Activated CD8-positive, alpha-beta T cell treated with anti-CD3 and anti-CD28 coated beads, Interleukin-2, amount 10 ng/mL, durations not matched to agents 7 days and 5 days (primary cell): ENCODE measurements at places on chromosomes 6 and 20. TPM values are rescaled to one million over a fixed set of nuclear protein-coding genes. Genes with fewer than 3 reads are reported as not detected.
A peak's percentile ranks its signal among the peaks of the same experiment; 100 is the strongest.

- no peaks in the 10 kb centered on the region for H3K27me3 ChIP-seq
- H3K4me1 ChIP-seq, result peaks cover 15% of the 10 kb centered on the region
- no peaks in the 10 kb centered on the region for H3K36me3 ChIP-seq
- DNase-seq, result no peak
- H3K27ac ChIP-seq, result no peak overlapping the region
These were observed 118.6 kb upstream of the ASF1A start for GRCh38 chr6:118775381-118775780.

SLC32A1 gene
- total RNA-seq, result not detected

IMPG1 gene
- total RNA-seq, result not detected

TAB2 gene
- total RNA-seq, result 113 TPM

PPP1R16B gene
- 65.1 TPM for total RNA-seq

DNA sequence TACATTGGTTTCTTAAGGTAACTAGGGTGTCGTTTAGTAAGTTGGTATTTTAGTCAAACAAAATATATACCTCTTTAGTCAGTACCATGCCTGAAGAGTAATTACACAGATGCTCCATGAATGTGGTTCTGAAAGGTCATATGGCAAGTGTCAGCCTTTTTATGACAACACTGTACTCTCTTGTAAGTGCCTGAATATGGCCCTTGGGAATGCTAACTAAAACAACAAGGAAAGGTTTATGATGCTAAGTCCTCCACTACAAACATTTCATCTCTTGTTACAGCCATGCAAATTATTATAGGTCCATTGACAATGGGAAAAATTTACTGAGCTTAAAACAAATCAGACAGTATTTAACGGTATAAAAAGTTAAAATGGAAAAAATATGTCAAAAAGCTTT lies 39.0 kb upstream of the SUPT3H start:
- no peaks in the 10 kb centered on the region for H3K36me3 ChIP-seq
- DNase-seq, result no peak
- H3K27me3 ChIP-seq, result peaks cover 22% of the 10 kb centered on the region
- H3K4me1 ChIP-seq, result peaks cover 25% of the 10 kb centered on the region

DNA sequence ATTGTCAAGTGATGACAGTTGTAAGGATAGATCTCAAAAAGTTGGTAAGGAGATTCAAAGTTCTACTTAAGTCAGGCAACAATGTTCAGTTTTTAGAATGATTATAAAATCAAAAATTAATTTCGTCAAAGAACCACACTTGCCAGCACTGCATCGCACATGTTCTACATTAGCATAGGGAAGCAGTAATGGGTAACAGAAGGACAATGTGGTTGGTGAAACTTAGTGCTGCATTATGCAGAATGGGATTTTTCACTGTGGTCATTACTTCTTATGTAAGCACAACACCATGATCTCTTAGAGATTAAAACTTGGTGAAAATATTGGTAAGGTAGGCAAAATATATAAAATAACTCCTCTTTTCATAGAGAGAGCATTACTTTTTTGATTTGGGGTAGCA lies 173.7 kb upstream of the THEMIS start:
- no peak overlapping the region for H3K27ac ChIP-seq
- H3K36me3 ChIP-seq, result peaks cover 8% of the 10 kb centered on the region
- no peaks in the 10 kb centered on the region for H3K4me1 ChIP-seq
- DNase-seq, result no peak
- no peak overlapping the region for H3K4me3 ChIP-seq
- H3K27me3 ChIP-seq, result no peaks in the 10 kb centered on the region

- peaks cover 50% of the 10 kb centered on the region for H3K4me1 ChIP-seq
- H3K27ac ChIP-seq, result no peak overlapping the region
- H3K4me3 ChIP-seq, result no peak overlapping the region
- no peak for DNase-seq
- H3K27me3 ChIP-seq, result peaks cover 18% of the 10 kb centered on the region
These were observed 9.7 kb upstream of the MATN4 start for GRCh38 chr20:45317826-45318225.

GRCh38 chr6:30019819-30020218 lies 41.2 kb upstream of the POLR1H start:
- H3K4me3 ChIP-seq, result no peak overlapping the region
- H3K36me3 ChIP-seq, result peaks cover 4% of the 10 kb centered on the region
- no peak overlapping the region for H3K27ac ChIP-seq
- H3K27me3 ChIP-seq, result no peaks in the 10 kb centered on the region
- no peaks in the 10 kb centered on the region for H3K4me1 ChIP-seq

DNA sequence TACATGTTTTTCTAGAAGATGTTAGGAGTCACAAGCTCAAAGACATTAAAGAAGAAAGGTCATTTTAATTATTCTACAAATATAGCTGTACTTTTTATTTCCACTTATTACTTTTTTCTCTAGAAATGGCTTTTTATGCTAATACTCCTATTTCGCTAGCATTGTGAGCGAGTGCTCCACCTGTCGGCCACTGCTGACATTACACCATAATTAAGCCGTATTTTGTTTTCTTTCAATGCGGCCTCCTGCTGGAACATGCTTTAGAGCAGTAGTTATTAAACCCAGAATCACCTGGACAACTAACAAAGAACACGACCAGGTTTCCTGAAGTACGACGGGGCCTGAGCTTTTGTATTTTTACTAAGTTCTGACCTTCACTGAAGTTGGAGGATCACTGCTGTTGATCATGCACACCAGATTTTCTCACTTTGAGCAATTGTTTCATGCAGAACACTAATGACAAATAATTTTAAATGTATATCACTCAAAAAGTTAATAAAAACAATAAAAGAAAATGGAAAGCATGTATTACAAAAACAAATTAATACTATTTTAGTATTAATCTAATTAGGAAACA lies 74.1 kb upstream of the PAK5 start:
- no peaks in the 10 kb centered on the region for H3K36me3 ChIP-seq
- peak; percentile 44 for DNase-seq
- H3K27me3 ChIP-seq, result peaks cover 6% of the 10 kb centered on the region
- H3K4me1 ChIP-seq, result peaks cover 6% of the 10 kb centered on the region

GRCh38 chr6:17928514-17929430 lies 58.7 kb downstream of the KIF13A start:
- no peaks in the 10 kb centered on the region for H3K36me3 ChIP-seq
- H3K27ac ChIP-seq, result no peak overlapping the region
- no peaks in the 10 kb centered on the region for H3K4me1 ChIP-seq
- no peak for DNase-seq

- no peaks in the 10 kb centered on the region for H3K4me1 ChIP-seq
- no peak overlapping the region for H3K27ac ChIP-seq
- no peaks in the 10 kb centered on the region for H3K27me3 ChIP-seq
- no peaks in the 10 kb centered on the region for H3K36me3 ChIP-seq
These were observed 354.0 kb upstream of the RGS17 start for GRCh38 chr6:153485072-153485471.

DNA sequence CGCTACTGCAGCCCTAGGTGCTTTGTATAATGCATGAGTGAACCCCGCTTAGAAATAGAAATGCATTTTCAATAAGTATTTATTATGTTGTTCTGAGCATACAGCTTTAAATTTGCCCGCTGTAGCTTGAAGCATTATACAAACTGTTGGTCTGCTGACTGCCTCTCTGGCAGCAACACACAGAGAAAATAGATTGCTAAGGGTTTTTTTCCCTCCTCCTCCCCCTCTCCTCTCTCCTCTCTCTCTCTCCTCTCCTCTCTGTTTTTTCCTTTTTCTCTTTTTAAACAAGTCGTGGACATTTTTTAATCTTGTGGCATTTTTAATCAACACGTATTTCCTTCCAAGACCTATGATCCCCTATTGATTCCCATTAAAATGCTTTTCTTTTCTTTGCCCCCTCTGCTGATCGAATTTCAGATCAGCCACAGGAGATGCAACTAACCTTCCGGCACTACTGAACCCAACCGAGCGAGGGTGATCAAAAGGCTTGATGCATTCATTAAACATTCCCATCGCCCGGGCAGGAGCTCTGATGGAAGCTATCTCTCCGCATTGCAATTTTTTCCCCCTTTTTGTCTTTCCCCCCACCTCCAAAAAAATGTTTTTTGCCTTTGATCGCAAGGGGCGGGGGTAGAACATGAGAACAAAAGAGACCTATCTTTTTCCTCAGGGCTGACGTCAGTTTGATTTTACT lies 90.7 kb upstream of the ARID1B start:
- H3K4me3 ChIP-seq, result peak overlapping the region; percentile 89
- H3K27me3 ChIP-seq, result peaks cover 6% of the 10 kb centered on the region
- peaks cover 19% of the 10 kb centered on the region for H3K4me1 ChIP-seq
- DNase-seq, result peak; percentile 60

DNA sequence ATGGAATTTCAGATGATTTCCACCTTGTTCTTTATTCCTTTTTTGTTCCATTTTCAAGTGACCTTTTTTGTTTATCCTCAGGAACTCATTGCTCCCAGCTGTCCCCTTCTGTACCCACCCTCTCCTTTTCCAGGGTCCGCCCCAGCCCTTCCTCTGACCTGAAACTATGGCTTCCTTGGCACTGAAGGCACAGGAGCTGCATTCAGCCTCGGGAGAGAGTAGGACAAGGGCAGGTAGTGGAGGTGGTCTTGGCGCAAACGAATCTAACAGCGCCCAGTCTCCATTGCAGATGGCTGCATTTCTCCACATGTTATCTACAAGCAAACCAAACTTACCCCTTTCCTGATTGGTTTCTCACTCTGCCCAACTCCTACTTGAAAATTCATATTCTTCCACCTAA lies 8.8 kb upstream of the ULBP2 start:
- peaks cover 86% of the 10 kb centered on the region for H3K27me3 ChIP-seq
- H3K4me3 ChIP-seq, result no peak overlapping the region
- no peaks in the 10 kb centered on the region for H3K36me3 ChIP-seq
- no peak for DNase-seq

DNA sequence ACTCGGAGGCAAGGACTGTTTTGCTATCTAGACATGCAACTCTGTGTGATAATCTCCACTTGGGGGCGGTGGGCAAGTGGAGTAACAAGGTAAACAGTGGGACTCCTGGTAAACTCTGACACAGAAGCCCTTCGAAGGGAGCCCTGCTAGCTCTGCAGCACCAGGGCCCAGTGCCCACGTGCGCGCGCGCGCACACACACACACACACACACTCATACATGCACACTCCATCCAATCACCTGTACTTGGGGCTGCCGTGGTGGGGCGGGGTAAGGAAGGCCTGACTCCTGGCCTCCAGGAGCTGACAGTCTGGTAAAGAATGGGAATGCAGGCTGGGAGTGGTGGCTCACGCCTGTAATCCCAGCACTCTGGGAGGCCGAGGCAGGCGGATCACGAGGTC lies 36.4 kb downstream of the TAF4 start:
- DNase-seq, result no peak
- no peak overlapping the region for H3K27ac ChIP-seq
- no peaks in the 10 kb centered on the region for H3K27me3 ChIP-seq
- peaks cover 47% of the 10 kb centered on the region for H3K4me1 ChIP-seq

GRCh38 chr20:43432498-43432897 lies 25.2 kb upstream of the SRSF6 start:
- H3K36me3 ChIP-seq, result no peaks in the 10 kb centered on the region
- H3K4me1 ChIP-seq, result no peaks in the 10 kb centered on the region
- H3K27ac ChIP-seq, result no peak overlapping the region
- no peak for DNase-seq
- peaks cover 7% of the 10 kb centered on the region for H3K27me3 ChIP-seq
- no peak overlapping the region for H3K4me3 ChIP-seq

- no peaks in the 10 kb centered on the region for H3K4me1 ChIP-seq
- H3K36me3 ChIP-seq, result peaks cover 23% of the 10 kb centered on the region
- no peaks in the 10 kb centered on the region for H3K27me3 ChIP-seq
- peak; percentile 26 for DNase-seq
- no peak overlapping the region for H3K27ac ChIP-seq
- H3K4me3 ChIP-seq, result no peak overlapping the region
These were observed 46.1 kb downstream of the MYH7B start for GRCh38 chr20:35001596-35002362.

DNA sequence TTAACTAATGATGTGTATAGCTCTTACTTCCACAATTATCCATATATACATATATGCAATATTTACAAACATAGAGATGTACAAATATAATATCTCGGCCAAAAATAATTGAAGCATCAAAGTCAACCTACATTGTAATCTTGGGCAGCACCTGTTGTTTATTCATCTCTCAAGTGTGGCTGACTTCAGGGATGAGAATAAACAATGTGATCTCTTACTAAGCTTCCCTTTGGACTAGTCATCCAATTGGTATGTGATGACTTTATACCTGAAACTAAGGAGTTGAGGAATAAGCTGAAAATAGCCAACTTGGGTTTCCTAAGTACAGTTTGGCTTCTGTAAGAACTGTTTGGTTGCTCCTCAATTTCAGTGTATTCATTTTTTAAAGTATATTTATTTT lies 256.6 kb downstream of the KHDC1L start:
- H3K27ac ChIP-seq, result no peak overlapping the region
- no peaks in the 10 kb centered on the region for H3K36me3 ChIP-seq
- H3K4me3 ChIP-seq, result no peak overlapping the region
- no peaks in the 10 kb centered on the region for H3K27me3 ChIP-seq
- H3K4me1 ChIP-seq, result no peaks in the 10 kb centered on the region

NFKBIL1 gene
- total RNA-seq, result 14.2 TPM

DNA sequence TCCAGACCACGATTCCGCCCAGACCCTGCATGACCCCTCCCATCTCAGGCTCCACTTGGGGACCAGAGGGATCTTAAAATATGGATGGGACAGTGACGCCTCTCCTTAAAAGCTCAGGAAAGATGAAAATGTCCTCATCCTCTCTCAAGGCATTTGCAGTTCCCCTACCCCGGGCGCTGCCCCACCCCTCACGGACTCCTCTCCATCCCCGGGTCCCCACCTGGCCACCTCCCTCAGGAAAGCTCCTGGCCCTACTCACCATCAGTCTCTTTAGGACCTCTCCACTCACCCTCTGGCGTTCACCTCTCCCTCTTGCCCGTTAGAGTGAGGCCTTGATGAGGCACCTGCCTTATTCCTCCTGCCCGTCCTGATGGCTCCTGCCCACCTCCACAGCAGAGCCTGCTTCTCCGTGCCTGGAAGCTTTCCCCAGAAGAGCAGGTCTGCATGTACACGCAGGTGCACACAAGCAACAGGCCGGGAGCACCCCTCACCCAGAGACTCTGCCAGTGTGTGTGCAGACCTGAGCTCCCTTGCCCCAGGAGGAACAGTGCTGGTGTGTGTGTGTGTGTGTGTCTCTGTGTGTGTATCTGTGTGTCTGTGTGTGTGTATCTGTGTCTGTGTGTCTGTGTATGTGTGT lies 105.6 kb upstream of the NXT1 start:
- DNase-seq, result no peak
- no peaks in the 10 kb centered on the region for H3K36me3 ChIP-seq
- no peak overlapping the region for H3K4me3 ChIP-seq
- H3K27me3 ChIP-seq, result no peaks in the 10 kb centered on the region
- no peak overlapping the region for H3K27ac ChIP-seq

GRCh38 chr6:25275436-25275835 lies 3.7 kb upstream of the CARMIL1 start:
- H3K4me3 ChIP-seq, result no peak overlapping the region
- peaks cover 16% of the 10 kb centered on the region for H3K27me3 ChIP-seq
- no peak for DNase-seq
- H3K36me3 ChIP-seq, result no peaks in the 10 kb centered on the region
- H3K4me1 ChIP-seq, result peaks cover 19% of the 10 kb centered on the region

DNA sequence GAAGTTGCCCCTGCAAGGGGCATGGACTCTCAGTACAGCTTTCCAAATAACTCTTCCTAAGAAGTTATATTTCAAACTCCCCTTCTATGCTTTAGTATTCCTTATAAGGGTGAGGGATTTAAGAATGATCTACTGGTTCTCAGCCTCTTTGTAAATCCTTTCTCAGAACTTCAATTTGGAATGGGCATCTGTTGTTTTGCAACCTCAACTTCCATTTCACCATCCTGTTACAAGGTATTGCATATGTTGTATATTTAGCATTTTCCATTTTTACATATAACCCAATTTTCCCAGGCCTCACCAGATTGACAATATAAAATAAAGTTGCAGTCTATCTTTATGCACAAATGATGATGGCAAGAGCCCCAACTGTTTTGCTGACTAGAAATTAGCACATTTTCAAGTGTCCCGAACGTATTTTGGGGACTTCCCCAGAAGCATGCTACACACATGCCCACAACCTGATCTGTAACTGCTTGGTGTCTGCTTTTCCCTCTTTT lies 154.9 kb upstream of the CARMIL1 start:
- peaks cover 80% of the 10 kb centered on the region for H3K36me3 ChIP-seq
- no peak overlapping the region for H3K27ac ChIP-seq
- H3K4me3 ChIP-seq, result no peak overlapping the region
- no peak for DNase-seq
